Thoracic aorta (tissue), 2 donors: ENCODE measurements at places on chromosomes 2 and 18. TPM values are rescaled to one million over a fixed set of nuclear protein-coding genes. Genes with fewer than 3 reads are reported as not detected.
A peak's percentile ranks its signal among the peaks of the same experiment; 100 is the strongest.

IL36RN gene
- total RNA-seq: not detected

SP110 gene
- total RNA-seq: 28.0 TPM

CD28 gene
- 4.3 TPM for total RNA-seq

PSMA8 gene
- not detected for total RNA-seq

TUBA4B gene
- total RNA-seq: not detected

SULT1C4 gene
- total RNA-seq: not detected

C1QL2 gene
- not detected for total RNA-seq

KLHL30 gene
- 33.4 TPM for total RNA-seq

- H3K27me3 ChIP-seq: no peaks in the 10 kb centered on the region
- no peak overlapping the region for H3K27ac ChIP-seq
- H3K4me1 ChIP-seq: peaks cover 16% of the 10 kb centered on the region
- DNase-seq: no peak
Measured at GRCh38 chr2:42359304-42359964, 1.6 kb downstream of the COX7A2L start.

GRCh38 chr2:26246818-26247217 is 2.1 kb downstream of the HADHB start:
- no peak for DNase-seq
- H3K27me3 ChIP-seq: no peaks in the 10 kb centered on the region
- no peaks in the 10 kb centered on the region for H3K36me3 ChIP-seq
- no peak overlapping the region for H3K27ac ChIP-seq
- H3K4me3 ChIP-seq: no peak overlapping the region
- H3K4me1 ChIP-seq: peaks cover 28% of the 10 kb centered on the region

DNA sequence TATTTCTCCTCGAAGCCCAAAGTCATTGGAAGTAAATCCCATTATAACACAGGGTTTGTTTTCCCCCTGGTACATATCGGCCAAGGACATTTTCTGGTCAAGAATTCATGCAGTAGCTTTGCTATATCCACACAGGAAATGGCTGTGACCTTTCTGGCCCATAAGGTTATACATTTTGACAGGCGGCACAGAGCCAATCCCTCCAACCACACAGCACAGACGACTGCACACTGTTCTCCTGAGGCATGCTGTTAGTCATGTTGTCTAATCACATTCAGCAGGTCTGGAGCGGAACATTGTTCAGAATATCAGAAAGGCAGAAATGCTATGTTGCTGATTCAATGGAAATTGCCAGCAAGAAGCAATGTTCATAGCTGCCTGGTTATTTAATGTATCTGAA is 742.3 kb upstream of the SLC8A1 start:
- peaks cover 20% of the 10 kb centered on the region for H3K4me1 ChIP-seq
- no peak overlapping the region for H3K4me3 ChIP-seq
- no peaks in the 10 kb centered on the region for H3K36me3 ChIP-seq
- H3K27ac ChIP-seq: no peak overlapping the region

- H3K4me1 ChIP-seq: no peaks in the 10 kb centered on the region
- H3K4me3 ChIP-seq: no peak overlapping the region
- no peak overlapping the region for H3K27ac ChIP-seq
- no peaks in the 10 kb centered on the region for H3K36me3 ChIP-seq
Measured at GRCh38 chr2:64913357-64913869, 75.8 kb upstream of the SLC1A4 start.

DNA sequence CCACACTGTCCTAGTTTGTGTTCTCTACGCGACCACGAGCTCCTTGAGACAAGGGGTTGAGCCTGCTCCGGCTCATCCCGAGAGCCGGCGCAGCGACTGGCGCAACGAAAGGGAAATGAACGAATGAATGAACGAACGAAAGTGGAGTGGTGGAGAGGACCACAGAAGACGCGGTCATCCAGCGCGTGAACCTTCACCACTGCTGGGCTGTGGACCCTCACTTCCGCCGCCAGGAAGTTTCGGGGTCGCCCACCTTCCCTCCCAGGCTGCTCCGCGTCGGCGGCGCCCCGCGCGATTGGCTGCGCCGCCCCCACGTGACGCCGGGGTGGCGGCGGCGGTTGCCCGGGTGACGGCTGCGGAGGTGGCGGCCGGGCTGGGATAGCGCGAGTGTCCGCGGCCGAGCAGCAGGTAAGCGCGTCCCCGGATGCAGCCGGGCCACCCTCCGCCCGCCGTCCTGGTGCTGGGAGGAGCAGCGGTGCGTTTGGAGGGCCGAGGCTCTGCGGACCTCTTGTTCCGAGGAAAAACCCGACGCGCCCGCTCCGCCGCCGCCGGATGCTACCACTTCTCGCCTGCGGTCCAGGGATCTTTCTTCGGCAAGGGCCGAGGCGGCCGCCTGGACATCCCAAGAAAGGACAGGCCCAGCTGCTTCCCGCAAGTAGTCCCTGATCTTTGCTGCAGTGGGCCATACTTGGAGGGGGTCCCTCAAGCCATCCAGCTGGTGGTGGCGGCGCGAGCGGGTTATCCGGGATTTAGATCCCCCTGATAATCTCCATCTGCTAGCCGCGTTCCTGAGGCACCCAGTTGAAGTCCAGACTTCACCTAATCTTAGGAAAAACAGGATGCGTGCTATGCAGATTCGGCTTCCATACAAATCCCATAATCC is at the start of gene ARMC9:
Gene ARMC9, plus strand, starts transcription at position 341 of the 883 bp plus-strand sequence. CDS start 7,608 bp downstream, outside the sequence.
- no peak for DNase-seq
- H3K36me3 ChIP-seq: no peaks in the 10 kb centered on the region
- no peaks in the 10 kb centered on the region for H3K27me3 ChIP-seq

- peaks cover 14% of the 10 kb centered on the region for H3K4me1 ChIP-seq
- no peaks in the 10 kb centered on the region for H3K36me3 ChIP-seq
- H3K27me3 ChIP-seq: no peaks in the 10 kb centered on the region
- H3K27ac ChIP-seq: no peak overlapping the region
- DNase-seq: no peak
- H3K4me3 ChIP-seq: no peak overlapping the region
Measured at GRCh38 chr2:168470320-168471162, 14.5 kb downstream of the CERS6 start.

DNA sequence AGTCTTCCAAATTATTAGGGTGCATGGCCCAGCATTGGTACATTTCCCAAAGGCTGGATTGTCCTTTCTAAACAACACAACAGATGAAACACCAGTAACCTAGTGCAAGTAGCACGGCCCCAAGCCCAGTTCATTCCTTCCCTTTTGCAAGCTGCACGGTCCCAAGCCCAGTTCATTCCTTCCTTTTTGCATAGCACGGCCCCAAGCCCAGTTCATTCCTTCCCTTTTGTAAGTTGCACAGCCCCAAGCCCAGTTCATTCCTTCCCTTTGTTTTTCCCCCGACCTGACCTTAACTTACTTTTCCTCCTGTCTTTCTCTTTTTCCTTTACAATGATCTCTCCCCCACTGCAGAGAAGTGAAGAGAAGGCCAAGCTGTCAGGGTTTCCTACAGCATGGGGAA is 60.9 kb downstream of the C18orf63 start:
- no peaks in the 10 kb centered on the region for H3K36me3 ChIP-seq
- no peak overlapping the region for H3K27ac ChIP-seq
- H3K4me3 ChIP-seq: no peak overlapping the region
- no peak for DNase-seq

GRCh38 chr2:217784996-217785543 is 217.7 kb downstream of the TNS1 start:
- H3K4me3 ChIP-seq: no peak overlapping the region
- peak overlapping the region; percentile 54 for H3K27ac ChIP-seq
- H3K4me1 ChIP-seq: no peaks in the 10 kb centered on the region
- no peaks in the 10 kb centered on the region for H3K27me3 ChIP-seq
- peaks cover 19% of the 10 kb centered on the region for H3K36me3 ChIP-seq

DNA sequence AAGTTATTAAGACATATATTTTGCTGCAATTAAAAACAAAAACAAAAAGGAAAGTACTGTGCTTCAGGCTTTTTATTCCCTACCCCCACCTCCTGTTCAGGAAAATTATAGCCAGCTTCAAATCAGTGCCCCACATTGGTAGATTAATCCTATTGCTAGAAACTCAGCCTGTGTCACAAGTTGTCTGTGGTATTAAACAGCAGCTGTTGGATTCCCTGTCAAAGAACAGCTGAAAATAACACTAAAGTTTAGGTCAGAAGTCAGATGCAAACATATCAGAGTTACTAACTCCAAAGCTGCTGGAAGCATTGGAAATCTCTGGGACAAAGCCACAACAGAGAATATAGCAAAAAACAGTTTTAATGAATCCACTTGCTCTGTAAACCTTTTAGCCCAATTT is 818 bp upstream of the CCDC141 start:
- no peak for DNase-seq
- H3K27ac ChIP-seq: no peak overlapping the region
- peak overlapping the region; percentile 59 for H3K4me3 ChIP-seq
- no peaks in the 10 kb centered on the region for H3K27me3 ChIP-seq
- H3K36me3 ChIP-seq: no peaks in the 10 kb centered on the region
- peaks cover 17% of the 10 kb centered on the region for H3K4me1 ChIP-seq

DNA sequence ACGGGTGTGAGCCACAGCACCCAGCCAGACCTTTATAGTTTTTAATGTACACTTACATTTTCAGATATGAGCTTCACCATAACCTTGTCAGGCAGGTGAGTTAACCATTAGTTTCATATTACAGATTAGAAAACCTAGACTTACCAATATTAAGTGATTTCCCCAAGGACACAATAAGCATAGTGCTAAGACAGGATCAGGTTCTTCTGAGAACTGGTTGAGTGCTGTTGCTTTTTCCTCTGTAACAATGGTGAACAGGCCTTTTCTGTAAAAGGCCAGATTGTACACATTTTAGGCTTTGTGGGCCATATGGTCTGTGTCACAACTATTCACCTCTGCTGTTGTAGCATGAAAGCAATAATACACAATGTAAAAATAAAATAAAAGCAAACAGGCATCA is 332.0 kb downstream of the PIK3C3 start:
- no peaks in the 10 kb centered on the region for H3K27me3 ChIP-seq
- no peak for DNase-seq
- H3K36me3 ChIP-seq: no peaks in the 10 kb centered on the region
- no peak overlapping the region for H3K4me3 ChIP-seq
- no peaks in the 10 kb centered on the region for H3K4me1 ChIP-seq
- no peak overlapping the region for H3K27ac ChIP-seq

- no peaks in the 10 kb centered on the region for H3K36me3 ChIP-seq
- no peaks in the 10 kb centered on the region for H3K27me3 ChIP-seq
- peak overlapping the region; percentile 41 for H3K27ac ChIP-seq
- no peak for DNase-seq
- no peak overlapping the region for H3K4me3 ChIP-seq
- H3K4me1 ChIP-seq: peaks cover 32% of the 10 kb centered on the region
Measured at GRCh38 chr18:10006311-10006893, 92.6 kb downstream of the VAPA start.

DNA sequence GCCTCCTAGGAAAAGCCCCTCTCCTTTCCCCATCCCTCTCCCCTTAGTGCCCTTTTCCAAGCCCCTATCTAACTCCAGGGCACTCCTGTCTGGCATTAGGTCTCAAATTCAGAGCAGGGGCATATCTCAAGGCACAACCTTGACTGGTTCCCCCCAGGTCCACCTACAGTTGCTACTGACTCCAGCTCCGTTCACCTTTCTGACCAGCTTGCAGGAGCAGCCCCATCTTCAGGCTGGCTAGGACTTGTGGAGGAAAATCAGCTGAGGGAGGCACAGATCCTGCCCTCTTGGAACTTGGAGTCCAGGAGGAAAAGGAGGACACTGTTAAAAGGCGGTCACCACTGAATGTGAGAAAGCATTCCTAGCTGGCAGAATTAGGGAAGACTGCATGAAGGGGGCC is 152.4 kb downstream of the ZFP36L2 start:
- peak overlapping the region; percentile 97 for H3K27ac ChIP-seq
- DNase-seq: no peak
- H3K27me3 ChIP-seq: no peaks in the 10 kb centered on the region
- H3K4me1 ChIP-seq: peaks cover 75% of the 10 kb centered on the region
- no peak overlapping the region for H3K4me3 ChIP-seq

DNA sequence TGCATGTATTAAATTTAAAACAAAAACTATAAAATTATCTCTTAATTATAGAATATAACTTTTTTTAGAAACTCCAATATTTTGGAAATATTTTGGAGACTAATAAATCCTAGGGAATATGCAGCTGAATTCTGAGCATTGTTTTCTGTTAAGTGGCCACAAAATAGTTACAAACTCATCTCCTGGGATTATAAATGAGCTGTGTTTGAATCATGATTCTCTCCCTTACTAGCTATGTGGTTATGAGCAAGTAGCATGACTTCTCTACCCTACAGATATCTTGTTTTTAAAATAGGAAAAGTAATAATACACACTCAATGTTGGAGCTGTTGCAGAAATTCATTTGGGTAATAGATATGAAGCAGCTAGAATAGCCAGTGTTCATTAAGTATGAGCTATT is 137.9 kb upstream of the ITGA4 start:
- no peak overlapping the region for H3K4me3 ChIP-seq
- no peak for DNase-seq
- H3K4me1 ChIP-seq: no peaks in the 10 kb centered on the region
- no peak overlapping the region for H3K27ac ChIP-seq

- no peak overlapping the region for H3K4me3 ChIP-seq
- no peaks in the 10 kb centered on the region for H3K27me3 ChIP-seq
- DNase-seq: no peak
- H3K27ac ChIP-seq: peak overlapping the region; percentile 82
- no peaks in the 10 kb centered on the region for H3K36me3 ChIP-seq
- H3K4me1 ChIP-seq: peaks cover 30% of the 10 kb centered on the region
Measured at GRCh38 chr18:77065221-77065981, 67.2 kb downstream of the MBP start.

GRCh38 chr2:9274701-9275343 is 68.2 kb downstream of the ASAP2 start:
- H3K27me3 ChIP-seq: no peaks in the 10 kb centered on the region
- H3K4me1 ChIP-seq: peaks cover 53% of the 10 kb centered on the region
- no peak for DNase-seq
- no peak overlapping the region for H3K27ac ChIP-seq
- no peak overlapping the region for H3K4me3 ChIP-seq

DNA sequence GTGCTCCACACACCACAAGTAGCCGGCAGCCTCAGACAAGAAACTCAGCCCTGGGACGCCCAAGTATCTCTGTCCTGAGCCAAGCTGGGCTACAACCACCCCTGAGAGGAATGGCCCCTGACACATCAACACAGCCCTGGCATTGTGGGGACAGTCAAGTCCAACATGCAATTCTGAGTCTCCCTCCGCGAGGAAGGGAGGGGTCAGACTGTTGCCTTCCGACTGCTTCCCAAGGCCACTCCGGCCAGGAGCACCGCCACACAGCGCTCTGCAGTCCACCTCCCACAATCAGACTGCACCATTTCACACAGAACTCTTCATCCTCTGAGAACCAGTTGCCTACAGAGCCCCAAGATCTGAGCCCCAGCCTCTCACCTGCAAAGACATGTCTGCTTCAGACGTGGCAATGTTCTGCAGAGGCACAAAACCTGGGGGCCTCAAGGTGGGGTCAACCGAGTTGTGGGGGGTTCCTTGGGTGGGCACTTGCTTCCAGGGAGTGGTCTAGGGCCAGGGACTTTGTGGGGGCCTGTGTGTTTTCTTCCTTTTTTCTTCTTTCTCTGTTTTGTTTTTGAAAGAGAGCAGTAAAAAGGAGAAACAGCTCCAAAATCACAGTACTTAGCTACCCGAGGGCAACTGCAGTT is 76.7 kb upstream of the SALL3 start:
- no peaks in the 10 kb centered on the region for H3K4me1 ChIP-seq
- DNase-seq: no peak
- no peak overlapping the region for H3K27ac ChIP-seq
- H3K4me3 ChIP-seq: no peak overlapping the region
- H3K27me3 ChIP-seq: no peaks in the 10 kb centered on the region
- H3K36me3 ChIP-seq: no peaks in the 10 kb centered on the region

GRCh38 chr18:59877361-59877760 is 22.4 kb upstream of the PMAIP1 start:
- no peaks in the 10 kb centered on the region for H3K36me3 ChIP-seq
- no peaks in the 10 kb centered on the region for H3K27me3 ChIP-seq
- H3K4me1 ChIP-seq: no peaks in the 10 kb centered on the region
- no peak overlapping the region for H3K4me3 ChIP-seq
- no peak overlapping the region for H3K27ac ChIP-seq
- DNase-seq: no peak
